ENCODE measurements at places on chromosomes 3 and 15. TPM values are rescaled to one million over a fixed set of nuclear protein-coding genes. Genes with fewer than 3 reads are reported as not detected.

Gene GOLGA8K
- total RNA-seq: 0.32 TPM

Gene OXTR
- 41.3 TPM for total RNA-seq

Gene PGBD4
- 1.6 TPM for total RNA-seq

Gene ZBED2
- total RNA-seq: 0.12 TPM

Gene LXN
- total RNA-seq: 13.6 TPM

Gene TGM5
- not detected for total RNA-seq

Gene DOCK3
- 0.16 TPM for total RNA-seq

Gene ATP8B4
- total RNA-seq: 16.6 TPM

Gene C3orf62
- total RNA-seq: 1.6 TPM

Gene MEX3B
- total RNA-seq: 2.3 TPM

Gene LSMEM2
- not detected for total RNA-seq

Gene THBS1
- 20,362 TPM for total RNA-seq

Gene TMEM42
- total RNA-seq: 14.8 TPM

Gene MRAS
- 58.9 TPM for total RNA-seq

Gene ITGA11
- 11.4 TPM for total RNA-seq

Gene CFAP44
- 3.0 TPM for total RNA-seq

Gene VILL
- total RNA-seq: 10.1 TPM

Gene CHRM5
- total RNA-seq: under 0.01 TPM

Gene CHRD
- total RNA-seq: 0.36 TPM

All from hair follicle dermal papilla cell (primary cell).